ENCODE measurements at places on chromosomes 5 and 9.

DNA sequence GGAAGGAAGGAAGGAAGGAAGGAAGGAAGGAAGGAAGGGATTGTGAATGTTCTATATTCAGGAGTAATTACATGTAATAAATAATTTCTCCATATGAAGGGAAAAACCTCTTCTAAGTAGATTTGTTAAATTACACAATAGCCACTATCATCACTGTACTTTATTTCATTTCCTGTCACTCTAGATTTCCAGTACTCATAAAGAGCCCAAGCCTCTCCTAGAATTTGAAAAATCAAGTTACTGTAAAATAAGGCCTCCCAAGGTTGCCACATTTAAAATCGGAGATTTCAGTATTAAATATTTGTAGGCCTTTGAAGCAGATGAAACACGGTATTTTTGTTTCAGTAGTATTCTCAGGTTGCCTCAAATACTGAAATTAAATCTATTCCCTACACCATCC, 499.0 kb downstream of the CDH10 start:
- no peak for DNase-seq

GRCh38 chr9:69745716-69746437, 13.9 kb downstream of the PTAR1 start:
- DNase-seq: no peak

GRCh38 chr9:128818839-128819715, 777 bp downstream of the ENDOG start:
- peak; percentile 46 for DNase-seq

GRCh38 chr9:115004545-115004944, 74.2 kb upstream of the TNFSF8 start:
- DNase-seq: no peak

DNA sequence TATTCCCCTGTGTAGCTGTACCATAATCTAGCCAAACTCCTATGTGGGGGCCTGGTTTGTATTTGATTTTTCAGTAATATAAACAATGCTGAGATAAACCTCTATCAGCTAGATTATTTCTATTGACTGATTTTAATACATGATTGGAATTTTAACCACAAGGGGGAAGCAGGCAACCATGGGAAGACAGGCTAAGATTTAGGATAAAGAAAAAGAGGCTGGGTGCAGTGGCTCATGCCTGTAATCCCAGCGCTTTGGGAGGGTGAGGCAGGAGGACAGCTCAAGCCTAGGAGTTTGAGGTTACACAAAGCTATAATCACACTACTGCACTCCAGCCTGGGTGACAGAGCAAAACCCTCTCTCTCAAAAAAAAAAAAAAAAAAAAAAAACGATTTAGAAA, 18.1 kb upstream of the GPX3 start:
- DNase-seq: no peak

GRCh38 chr9:4277531-4277991, 22.3 kb downstream of the GLIS3 start:
- no peak for DNase-seq

DNA sequence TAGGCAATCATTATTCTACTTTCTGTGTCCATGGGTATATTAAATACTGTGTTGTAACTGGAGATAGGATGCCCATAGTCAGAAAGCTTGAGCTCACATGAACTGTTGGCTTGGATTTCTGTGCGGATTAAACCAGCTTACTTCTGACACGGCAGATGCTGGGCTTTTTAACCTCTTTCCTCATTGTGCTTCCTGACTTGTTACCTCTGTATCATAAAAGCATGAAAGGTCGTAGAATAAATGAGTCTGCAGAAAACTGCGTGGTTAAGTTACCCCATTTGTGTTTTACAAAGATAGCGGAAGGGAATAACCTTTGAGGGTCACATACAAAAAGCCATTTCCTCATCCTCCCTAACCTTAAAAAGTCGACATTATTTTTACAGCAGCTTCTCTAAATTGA, 199.5 kb upstream of the DMRT1 start:
- no peak for DNase-seq

- no peak for DNase-seq
Observed at GRCh38 chr9:79131246-79131774, 440.5 kb upstream of the TLE4 start.

DNA sequence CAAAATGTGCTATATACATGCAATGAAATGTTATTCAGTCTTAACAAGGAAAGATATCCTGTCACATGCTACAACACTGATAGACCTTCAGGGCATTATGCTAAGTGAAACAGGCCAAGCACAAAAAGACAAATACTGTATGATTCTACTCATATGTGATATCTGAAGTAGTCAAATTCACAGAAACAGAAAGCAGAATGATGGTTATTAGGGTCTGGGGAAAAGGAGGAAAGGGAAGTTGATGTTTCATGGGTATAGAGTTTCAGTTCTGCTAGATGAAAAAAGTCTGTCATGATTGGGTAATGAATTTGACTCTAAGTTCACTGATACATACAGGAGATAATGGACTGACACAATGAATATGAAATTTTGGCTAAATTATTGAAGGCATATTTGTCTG, 11.2 kb upstream of the RIC1 start:
- no peak for DNase-seq

- no peak for DNase-seq
Observed at GRCh38 chr9:74753650-74754049, 134.1 kb downstream of the TRPM6 start.

- DNase-seq: no peak
Observed at GRCh38 chr5:114360816-114361723, 800 bp upstream of the KCNN2 start.

GRCh38 chr5:126360467-126360866, 62.7 kb upstream of the GRAMD2B start:
- DNase-seq: no peak
